ENCODE measurements at places on chromosomes 5 and 9.

DNA sequence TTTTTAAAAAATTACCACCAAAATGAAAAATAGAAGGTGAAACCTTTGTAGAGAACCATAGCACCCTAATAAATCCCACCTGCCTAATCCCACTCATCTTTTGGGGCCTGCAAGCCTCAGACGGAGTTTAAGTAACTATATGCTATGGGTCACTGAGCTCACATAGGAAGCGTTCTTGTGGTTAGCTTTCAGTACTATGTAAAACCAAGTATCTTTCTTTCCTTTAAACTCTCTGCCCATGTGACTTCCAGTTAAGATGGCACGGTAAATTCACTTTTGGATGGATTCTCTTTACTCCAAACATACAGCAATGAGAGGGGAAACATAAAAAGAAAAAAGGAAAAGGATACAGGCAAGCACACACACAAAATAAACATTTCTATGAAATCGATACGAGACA is 50.9 kb downstream of the FANCC start:
- no peak for DNase-seq

GRCh38 chr9:92380603-92381002 is 23.8 kb downstream of the OGN start:
- no peak for DNase-seq

DNA sequence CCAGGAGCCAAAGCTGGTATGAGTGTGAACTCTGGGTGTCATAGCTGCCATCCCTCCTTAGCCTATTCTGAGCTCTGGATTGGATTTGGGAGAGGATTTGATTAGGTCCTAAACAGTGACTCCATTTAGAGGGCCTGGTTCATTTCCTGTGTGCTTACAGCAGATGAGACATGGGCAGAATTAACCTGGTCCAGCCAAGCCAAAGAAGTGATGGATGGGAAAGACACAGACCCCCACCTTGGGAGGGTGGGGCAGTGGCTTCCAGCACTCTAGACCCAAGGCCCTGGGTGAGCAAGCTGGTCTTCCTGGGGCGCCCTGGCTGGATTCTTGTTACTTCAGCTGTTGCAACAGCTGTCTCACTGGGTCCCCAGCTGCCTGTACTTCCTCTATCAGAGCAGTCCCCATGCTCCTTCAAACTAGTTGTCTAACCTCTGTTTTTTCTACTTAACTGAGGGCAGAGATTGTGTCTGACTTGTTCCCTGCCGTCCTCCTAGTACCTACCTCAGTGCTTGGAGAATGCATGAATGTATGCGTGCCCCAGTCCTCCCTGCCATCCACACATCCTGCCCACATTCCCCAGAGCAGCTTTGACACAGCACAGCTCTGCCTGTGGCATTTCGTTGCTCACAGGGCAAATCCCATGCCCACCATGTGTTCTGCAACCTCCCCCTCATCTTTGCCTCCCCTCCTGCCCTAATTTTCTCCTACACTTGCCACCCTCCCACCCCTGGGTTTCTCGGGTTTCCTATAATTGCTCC is 115.9 kb downstream of the RGS3 start:
- peak; percentile 74 for DNase-seq

DNA sequence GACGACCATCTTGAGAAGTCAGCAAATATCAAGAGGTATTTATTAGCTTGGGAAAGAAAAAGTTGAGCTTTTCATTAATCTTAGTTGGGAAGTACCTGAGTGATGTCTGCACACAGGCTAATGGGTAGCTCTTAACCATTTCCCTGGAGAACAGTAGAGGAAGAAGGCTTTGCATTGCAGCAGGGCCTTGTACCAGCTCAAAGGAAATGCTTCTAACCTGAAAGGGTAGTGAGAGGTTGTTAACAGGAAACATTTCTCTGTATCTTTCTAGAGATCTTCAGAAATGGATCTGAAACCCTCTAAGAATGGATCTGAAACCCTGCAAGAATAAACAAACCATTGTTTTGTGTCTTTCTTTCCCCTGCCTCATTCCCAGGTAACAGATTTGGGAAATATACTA is 393.3 kb downstream of the PLK2 start:
- DNase-seq: no peak

DNA sequence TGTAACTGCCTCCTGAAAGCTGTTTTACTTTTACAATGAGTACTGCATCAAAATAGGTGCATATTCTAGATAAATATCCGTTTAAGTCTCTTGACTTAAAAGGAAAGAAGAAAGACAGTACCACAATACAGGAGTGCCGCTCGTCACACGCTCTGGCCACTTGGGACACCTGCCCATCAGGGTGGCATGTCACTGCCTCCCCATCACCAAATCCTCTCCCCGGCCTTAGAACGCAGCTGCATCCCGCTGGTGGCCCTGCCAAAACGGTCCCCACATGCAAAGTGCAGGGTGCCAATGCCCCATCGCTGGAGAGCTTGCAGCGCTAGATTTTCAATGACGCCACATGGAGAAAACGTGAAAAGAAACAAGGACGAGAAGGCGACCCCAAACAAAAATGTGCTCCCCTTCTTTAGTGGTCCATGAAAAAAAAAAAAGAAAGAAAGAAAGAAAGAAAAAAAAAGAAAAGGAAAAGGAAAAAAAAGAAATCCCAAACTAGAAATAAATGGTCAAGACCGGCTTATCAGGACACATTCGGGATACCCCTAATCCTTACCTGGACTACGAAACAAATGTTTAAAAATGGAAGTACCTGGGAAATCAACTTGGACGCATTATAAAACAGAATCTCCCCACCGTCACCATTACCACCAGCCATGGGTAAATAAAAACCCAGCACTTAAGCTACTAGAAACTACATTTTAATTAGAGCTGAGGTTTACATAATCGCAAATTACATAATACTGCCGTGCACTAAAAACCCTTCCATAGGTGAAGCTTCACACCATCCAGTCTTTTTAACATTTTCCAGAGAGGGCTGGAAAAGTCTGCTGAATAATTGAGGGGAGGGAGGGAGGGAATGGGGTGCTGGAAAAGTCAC is 1.0 kb downstream of the ANKH start:
- no peak for DNase-seq

DNA sequence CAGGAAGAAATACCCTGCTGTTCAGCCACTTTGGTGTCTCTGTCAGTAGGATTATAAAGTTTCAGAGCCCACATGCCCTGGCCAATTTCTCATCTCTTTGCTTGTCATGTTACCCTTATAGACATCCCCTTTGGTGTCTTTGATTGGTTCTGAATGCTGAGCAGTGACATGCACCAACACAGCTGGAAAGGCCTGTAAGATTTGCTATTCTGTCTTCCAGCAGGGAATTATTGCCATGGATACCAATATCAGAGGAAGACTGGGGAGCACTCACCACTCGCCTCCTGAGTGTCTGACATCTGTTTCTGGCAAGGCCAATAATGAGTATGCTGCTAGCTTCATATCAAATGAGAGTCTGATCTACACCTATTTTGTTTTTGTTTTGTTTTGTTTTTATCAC is 34.4 kb downstream of the RAB3C start:
- no peak for DNase-seq

DNA sequence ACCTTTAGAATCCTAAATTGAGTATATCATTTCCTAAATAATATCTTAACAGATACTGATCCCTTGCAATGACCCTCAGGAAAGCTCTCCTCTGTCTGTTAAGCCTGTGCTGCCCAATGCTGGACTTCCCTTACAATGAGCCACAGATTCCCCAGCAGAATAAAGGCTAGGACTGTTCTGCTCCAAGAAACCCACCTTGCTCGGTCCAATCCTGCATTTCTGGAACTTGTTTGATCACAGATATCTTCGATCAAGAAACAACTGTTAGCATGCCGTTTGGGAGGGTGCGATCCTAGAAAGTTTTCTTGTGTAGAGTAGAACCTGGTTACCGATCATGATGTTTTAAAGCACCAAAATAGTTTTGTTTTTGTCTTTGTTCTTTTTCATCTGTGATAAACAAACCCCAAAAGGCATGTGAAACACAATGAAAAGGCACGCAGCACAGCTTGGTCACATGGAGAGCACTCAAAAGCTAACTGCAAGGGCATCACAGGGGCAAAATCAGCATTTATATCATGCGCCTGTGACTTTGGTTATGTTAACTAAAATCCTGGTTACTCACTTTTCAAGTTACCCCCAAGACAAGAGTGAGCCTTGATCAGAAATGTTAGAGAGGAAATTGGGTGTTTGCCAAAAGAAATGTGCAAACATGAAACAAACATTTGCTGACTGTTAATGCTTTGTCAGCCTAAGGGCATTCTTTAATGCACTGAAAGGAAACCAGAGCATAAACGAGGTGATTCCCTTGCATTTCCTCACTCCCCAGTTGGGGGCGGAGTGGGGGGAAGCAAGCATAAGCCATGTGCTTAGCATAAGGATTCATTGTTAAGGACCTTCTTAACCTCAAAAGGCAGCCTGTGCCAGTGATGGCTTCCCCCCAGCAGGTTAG is 61.9 kb upstream of the ADAMTS16 start:
- DNase-seq: no peak

GRCh38 chr5:173246511-173246910 is 11.5 kb upstream of the NKX2-5 start:
- DNase-seq: no peak

GRCh38 chr9:133421615-133422542 is at the start of gene ADAMTS13:
TSS of gene ADAMTS13 (plus strand) at chr9:133422367. CDS start at chr9:133422444, 77 bp downstream.
- peak; percentile 40 for DNase-seq

- DNase-seq: no peak
Observed at GRCh38 chr5:139451176-139451575, 11.4 kb downstream of the ECSCR start.

DNA sequence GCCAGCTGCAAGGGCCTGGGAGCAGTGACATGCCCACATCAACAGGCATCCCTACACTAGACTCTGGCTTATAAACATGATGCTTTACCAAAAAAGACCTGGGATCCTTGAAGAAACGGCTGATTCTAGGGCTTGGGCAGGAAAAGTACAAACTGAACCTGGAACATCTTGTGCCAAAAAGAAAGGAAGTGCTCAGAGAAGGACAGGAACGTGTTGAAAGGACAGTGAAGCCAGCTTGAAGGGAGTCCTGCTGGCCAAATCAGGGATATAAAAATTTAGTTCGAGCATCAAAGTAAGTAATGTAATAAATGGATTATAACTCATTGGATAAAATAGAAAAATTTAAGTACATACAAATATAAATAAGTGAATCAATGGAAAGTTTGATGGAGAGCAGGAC is 58.1 kb downstream of the ALDH7A1 start:
- no peak for DNase-seq

All from A172 (cell line).